Fibroblast of villous mesenchyme (primary cell): ENCODE measurements at places on chromosomes 3 and 15. TPM values are rescaled to one million over a fixed set of nuclear protein-coding genes. Genes with fewer than 3 reads are reported as not detected.

STARD9 gene
- total RNA-seq: 9.1 and 11.0 TPM in 2 replicates

P2RY13 gene
- total RNA-seq: not detected in 2 replicates

NR2C2 gene
- 20.6 and 26.3 TPM in 2 replicates for total RNA-seq

DYNC1LI1 gene
- total RNA-seq: 32.2 and 50.1 TPM in 2 replicates

WNT7A gene
- total RNA-seq: not detected in 2 replicates

ADAMTSL3 gene
- total RNA-seq: under 0.01 TPM in 2 replicates

ZNF654 gene
- 13.2 and 20.7 TPM in 2 replicates for total RNA-seq

CLDN18 gene
- total RNA-seq: not detected in 2 replicates

OR5K2 gene
- total RNA-seq: not detected in 2 replicates

CCDC33 gene
- total RNA-seq: 0.86 and 1.9 TPM in 2 replicates

FOXB1 gene
- total RNA-seq: not detected in 2 replicates

CYP8B1 gene
- not detected in 2 replicates for total RNA-seq

C2CD4B gene
- total RNA-seq: not detected in 2 replicates

SGO1 gene
- total RNA-seq: 3.9 and 7.8 TPM in 2 replicates

DNA sequence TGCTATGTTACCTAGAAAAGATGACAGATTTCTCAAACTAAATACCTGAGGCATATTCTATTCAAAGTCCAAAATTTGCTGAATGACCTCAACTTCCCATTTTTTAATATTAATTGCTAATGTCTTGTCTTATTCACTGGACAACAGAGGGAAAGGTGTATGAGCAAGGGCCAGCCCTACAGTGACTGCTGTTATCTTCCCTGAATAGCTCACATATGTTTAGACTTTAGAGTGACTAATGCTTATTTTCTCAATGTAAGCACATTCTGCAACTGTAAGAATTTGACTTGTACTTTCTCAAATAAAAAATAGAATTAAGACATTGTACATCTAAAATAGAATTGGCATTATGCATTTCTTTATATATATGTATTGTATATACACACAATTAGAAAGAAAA is 26.5 kb upstream of the AADACL2 start:
- peak; percentile 9 for DNase-seq

- DNase-seq: peak; percentile 56
These were observed 234.6 kb downstream of the THRB start for GRCh38 chr3:24259901-24260512.

GRCh38 chr15:39667382-39668127 is 86.7 kb downstream of the THBS1 start:
- DNase-seq: no peak

GRCh38 chr3:126851382-126851781 is 131.5 kb upstream of the PLXNA1 start:
- no peak for DNase-seq

- no peak for DNase-seq
These were observed 406 bp upstream of the GABRB3 start for GRCh38 chr15:26773067-26773877.

GRCh38 chr15:85754989-85755388 is 39.7 kb downstream of the KLHL25 start:
- no peak for DNase-seq

DNA sequence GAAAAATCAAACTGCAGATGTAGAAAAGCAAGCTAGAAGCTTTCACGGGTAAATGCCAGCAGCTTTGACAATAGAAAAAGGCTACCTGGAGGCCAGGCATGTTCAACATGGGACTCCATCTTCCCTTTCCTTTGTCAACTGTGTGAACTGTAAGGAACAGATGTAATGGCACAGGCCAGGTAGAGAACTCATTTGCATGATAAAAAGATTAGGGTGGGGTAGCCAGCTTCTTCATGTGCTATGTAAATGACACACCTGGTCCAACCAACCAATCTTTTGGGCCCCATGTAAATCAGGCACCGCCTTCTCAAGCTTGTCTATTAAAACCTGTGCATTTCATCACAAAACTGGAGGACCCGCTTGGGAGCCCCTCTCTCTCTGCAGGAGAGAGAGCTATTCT is 686.5 kb upstream of the GOLIM4 start:
- no peak for DNase-seq

DNA sequence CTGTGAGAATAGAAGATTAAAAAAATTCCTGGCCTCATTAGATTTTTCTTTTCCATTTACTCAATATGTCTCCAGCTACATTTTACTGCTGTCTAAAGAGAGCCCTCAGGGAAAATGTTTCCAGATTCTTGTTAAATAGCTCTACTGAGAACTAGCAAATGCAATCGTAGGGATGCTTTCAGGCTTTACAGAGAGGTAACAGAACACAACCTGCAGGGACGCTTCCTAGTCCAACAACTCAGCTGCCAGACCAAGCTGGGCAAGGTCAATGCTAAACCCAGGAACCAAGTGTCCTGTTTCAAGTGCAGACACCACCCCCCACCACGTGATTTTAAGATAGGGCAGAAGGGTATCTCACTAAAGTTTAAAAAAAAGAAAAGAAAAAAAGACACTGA is 25.2 kb downstream of the ARHGEF3 start:
- DNase-seq: no peak

GRCh38 chr15:35089551-35089950 is 4.5 kb upstream of the NANOGP8 start:
- DNase-seq: no peak

GRCh38 chr3:155244699-155245098 is 48.8 kb downstream of the STRIT1 start:
- DNase-seq: no peak

DNA sequence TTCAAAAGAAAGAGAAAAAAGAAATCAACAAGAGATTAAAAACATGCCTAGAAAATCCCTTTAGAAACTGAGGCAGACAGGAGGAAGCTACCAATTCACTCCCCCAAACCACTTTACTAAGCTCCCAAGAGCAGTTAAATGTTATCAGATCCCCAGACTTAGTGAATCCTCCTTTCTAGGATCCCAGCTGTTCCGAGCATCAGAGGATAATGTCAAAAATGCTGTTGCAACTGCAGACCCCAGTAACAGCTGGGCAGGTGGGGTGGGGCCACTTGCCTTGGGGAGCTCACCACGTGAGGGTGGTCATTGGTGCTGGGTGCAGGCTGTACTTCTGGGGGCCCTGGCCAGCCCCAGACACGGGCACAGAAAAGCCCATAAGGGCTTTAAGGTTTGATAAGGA is 9.1 kb downstream of the POMGNT2 start:
- no peak for DNase-seq

GRCh38 chr3:194070220-194070633 is 65.7 kb upstream of the HES1 start:
- no peak for DNase-seq

DNA sequence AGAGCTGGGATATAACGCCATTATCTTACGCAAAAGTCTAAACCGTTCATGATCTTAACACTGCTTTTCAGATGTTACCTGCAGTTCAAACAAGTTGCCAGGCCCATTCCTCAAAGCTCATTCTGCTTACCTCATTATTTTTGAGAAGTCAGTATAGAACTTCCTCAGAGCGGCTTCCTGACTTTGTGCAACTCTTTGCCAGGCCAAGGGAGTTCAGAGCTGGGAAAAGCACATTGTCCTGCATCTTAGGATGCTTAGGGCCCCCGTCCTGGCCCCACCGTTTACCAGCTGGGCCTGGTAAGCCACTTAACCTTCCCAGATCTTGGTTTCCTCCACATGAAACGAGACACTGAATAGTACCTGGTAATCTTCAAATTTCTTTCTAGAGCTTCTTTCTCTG is 6.8 kb upstream of the C2CD4B start:
- DNase-seq: no peak

- no peak for DNase-seq
These were observed 568.9 kb upstream of the NR2F2 start for GRCh38 chr15:95761501-95762165.

- no peak for DNase-seq
These were observed 8.9 kb downstream of the GYG1 start for GRCh38 chr3:149000206-149000745.

- no peak for DNase-seq
These were observed 65.4 kb upstream of the ITGA11 start for GRCh38 chr15:68497206-68497910.

DNA sequence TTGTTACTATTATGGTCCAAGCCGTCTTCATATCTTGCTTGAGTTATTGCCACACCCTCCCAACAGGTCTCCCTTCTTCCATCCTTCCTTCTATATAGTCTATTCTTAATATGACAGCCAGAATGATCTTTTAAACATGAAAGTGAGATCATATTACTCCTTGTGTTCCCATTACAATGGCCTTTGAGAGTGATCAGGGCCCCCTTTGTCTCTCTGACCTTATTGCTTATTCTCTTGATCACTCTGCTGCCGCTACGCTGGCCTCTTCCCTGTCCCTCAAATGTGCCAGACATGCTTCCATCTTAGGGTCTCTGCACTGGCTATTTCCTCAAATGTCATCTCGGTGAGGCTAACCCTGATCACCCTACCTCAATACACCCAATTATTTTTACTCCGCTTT is 38.1 kb downstream of the UBE2E2 start:
- no peak for DNase-seq

DNA sequence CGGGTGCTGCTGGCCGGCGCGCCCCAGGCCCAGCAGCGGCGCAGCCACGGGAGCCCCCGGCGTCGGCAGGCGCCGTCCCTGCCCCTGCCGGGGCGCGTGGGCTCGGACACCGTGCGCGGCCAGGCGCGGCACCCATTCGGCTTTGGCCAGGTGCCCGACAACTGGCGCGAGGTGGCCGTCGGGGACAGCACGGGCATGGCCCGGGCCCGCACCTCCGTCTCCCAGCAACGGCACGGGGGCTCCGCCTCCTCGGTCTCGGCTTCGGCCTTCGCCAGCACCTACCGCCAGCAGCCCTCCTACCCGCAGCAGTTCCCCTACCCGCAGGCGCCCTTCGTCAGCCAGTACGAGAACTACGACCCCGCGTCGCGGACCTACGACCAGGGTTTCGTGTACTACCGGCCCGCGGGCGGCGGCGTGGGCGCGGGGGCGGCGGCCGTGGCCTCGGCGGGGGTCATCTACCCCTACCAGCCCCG is 777 bp downstream of the LOXL1 start:
- DNase-seq: no peak

DNA sequence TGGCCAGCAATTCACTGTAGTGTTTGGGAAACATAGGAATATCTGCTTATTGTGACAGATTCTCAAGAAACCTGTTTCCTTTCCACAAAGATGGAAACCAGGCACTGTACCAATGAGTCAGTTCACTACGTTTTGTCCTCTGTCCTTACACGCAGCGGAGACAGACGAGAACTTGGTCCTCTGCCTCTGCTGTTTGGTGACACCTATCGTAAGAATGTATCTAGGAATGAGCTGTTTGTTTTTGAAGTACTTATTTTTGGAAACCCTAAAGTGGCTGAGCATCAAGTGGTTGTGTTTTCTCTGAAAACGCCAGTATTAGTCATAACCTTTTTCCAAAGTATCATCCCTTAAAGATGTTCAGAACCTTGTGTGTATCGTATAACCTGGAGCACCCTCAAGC is 93.0 kb downstream of the PGPEP1L start:
- DNase-seq: peak; percentile 85

- DNase-seq: no peak
These were observed 286.1 kb upstream of the TPM1 start for GRCh38 chr15:62756326-62756994.

- no peak for DNase-seq
These were observed 11.4 kb upstream of the C3orf20 start for GRCh38 chr3:14663396-14664135.

GRCh38 chr15:31389576-31389975 is 62.9 kb downstream of the KLF13 start:
- no peak for DNase-seq
